Stimulated activated CD8-positive, alpha-beta memory T cell treated with anti-CD3 and anti-CD28 coated beads, Interleukin-7, amount 100 ng/mL, for 1 hour (primary cell): ENCODE measurements at places on chromosomes 12 and 14.
A peak's percentile ranks its signal among the peaks of the same experiment; 100 is the strongest.

GRCh38 chr12:4041187-4041885 is 168.1 kb upstream of the PARP11 start:
- no peak for DNase-seq

DNA sequence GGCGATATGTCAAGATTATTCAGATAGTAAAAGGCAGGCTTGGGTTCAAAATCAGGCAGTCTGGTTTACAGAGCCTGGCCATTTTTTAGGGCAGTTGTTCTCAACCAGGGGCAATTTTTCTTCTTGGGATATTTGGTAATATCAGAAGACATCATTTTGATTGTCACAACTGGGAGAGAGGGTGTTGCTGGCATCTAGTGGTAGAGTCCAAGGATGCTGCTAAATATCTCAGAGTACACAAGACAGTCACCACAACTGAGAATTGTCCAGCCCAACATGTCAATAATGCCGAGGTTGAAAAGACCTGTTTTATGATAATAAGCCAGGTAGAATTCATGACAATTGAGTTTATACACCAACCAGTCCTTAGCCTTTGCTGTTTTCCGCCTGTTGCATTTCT is 733.9 kb downstream of the NRXN3 start:
- DNase-seq: no peak

DNA sequence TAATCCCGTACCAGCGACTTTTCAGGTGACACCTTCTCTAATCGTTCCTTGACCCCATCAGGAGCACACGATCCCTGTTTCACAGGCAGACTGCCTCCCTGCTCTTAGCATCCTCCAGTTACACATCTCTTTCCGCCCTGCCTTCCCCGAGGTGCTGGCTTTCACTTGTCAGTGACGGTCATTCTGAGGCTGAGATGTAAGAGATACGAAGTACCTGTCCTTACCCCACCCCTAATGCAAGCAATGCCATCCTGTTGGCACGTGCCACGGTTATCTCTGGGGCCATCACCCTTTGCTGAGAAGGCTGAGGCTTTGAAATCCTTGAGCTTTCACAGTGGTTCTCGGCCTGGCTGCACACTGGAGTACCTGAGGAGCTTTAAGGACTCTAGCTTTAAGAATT is 24.4 kb downstream of the B4GALNT3 start:
- DNase-seq: no peak

GRCh38 chr14:85122690-85123089 is 407.3 kb upstream of the FLRT2 start:
- no peak for DNase-seq

DNA sequence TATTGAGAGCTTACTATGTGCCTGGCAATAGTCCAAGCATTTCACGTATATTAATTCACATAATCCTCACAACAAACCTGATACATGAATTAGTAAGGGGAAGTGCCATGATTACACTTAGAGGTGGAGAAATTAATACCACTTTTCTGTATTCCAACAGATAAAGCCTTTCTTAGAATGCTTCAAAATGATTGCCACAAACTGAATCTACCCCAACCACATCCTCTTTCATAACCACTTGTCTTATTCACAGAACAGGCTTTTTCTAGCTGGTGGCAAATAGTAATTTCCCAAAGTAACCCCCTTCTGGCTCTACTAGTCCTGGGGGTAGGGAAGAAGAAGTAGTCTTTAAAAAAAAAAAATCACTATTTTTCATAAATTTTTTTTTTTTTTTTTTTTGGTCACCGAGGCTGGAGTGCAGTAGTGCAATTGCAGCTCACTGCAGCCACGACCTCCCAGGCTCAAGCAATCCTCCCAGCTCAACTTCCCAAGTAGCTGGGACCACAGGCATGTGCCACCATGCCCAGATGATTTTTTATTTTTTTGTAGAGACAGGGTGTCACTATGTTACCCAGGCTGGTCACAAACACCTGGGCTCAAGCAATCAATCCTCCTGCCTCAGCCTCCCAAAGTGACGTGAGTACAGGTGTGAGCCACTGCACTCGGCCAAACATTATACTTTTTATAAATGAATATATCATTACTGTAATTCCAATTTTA is 59.0 kb upstream of the ARID2 start:
- DNase-seq: no peak

- DNase-seq: no peak
Observed at GRCh38 chr14:96363751-96364336, 518 bp downstream of the GSKIP start.

GRCh38 chr12:12864243-12864642 is 27.1 kb upstream of the GPRC5A start:
- DNase-seq: no peak

DNA sequence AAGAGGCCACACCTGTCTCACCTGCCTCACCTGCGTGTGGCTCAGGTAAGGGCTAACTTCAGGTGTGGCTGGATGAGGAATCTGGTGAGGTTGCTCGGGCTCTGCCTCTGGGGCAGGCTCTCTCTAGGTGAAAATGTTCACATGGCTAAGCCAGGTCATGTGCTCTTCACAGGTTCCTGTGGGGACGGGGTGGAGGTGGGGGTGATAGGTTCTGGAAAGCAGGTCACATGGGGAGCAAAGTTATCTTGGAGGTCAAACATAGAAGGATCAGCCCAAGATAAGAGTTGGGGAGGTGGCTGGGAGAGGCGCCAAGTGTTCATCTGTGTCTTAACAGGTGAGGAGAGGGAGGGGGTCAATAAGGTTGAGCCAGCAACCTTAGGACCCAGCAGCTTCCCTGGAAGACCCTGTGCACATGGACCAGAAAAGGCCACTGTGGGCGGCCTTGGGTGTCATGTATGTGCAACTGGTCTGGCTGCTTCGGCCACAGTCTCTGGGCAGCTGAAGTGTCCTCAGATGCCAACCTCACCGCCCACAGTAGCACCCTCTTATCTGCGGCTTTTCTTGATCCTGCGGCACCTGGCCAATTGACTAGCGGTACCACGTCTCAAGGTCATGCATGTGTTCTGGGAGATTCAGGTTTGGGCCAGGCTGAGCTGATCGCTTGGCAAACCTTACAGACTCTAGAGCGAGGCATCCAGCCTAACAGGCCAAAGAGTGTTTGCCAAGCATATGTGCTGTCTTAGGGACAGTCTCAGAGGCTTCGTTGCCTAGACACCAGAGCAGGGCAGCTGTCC is 60.5 kb downstream of the CACNA1C start:
- no peak for DNase-seq

GRCh38 chr14:54312166-54312801 is 84.5 kb upstream of the CDKN3 start:
- DNase-seq: no peak

GRCh38 chr12:132507161-132507538 is 17.2 kb downstream of the FBRSL1 start:
- DNase-seq: no peak

- DNase-seq: no peak
Observed at GRCh38 chr12:88998421-88998820, 353.9 kb downstream of the DUSP6 start.

DNA sequence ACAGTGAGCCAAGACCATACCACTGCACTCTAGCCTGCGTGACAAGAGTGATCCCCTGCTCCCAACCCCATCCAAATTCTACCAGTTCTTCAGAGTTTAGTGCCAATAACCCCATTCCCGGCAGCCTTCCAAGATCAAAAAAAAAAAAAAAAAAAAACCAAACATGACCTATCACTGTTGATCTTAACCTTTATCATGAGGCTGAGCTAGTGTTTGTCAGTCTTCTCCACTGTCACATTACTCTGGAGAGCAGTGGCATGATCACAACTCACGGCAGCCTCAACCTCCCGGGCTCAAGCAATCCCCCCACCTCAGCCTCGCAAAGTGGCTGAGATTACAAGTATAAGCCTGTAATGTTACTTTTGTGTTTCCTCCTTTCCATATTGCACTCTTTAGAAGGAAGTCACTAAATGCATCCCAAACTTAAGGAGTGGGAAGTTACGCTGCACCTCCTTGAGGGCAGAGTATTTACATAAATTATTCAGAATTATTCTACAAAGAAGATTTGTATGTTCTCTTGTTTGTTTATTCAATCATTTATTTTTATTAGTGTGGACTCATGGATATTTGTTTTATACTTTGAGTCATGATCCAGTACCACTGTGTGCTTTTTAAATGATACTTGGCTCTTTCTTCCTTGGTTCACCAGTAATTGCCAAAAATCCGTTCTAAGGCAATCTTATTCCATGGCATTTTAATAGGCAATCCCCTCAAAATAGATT is 31.5 kb upstream of the FAM222A start:
- DNase-seq: no peak

DNA sequence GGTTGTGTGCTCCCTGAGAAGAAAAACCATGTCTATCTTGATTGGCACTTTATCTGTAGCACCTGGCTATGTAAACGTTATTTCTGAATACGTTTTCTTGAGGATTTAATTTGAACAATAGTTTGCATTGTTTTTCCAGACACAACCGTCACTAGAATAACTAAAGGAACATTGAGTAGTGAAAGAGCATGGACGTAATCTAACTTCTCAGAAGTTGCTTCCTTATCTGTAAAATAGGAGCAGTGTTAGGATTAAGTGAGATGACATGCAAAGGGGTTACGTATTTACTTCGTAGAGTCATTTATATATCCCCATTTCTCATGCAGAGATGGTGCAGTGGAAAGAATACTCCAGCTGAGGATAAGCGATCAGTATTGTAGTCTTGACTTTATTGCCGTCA is 8.1 kb downstream of the AEBP2 start:
- no peak for DNase-seq

DNA sequence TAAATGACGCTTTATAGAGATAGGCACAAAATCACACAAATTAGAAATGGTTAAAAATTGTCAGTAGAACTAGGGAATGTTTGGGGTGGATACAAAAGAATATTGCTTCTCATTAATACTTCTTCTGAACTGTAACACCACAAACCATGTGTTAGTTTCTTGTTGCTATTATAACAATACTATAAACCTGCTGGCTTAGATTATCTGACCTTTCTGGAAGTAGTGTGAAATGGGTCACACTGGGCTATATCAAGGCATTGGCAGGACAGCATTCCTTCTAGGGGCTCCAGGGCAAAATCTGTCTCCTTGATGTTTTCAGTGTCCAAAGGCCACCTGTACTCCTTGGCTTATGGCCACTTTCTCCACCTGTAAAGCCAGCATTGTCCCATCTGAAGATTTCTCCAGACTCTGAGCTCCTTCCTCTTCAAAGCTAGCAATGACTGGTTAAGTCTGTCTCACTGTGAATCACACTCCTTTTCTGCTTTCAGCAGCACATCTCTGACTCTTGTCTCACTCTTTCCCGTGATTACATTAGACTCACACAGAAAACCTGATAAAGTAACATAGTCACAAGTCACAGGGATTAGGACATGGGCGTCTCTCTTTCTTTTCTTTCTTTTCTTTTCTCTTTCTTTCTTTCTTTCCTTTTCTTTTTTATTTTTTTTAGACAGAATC is 86.3 kb downstream of the SLC15A4 start:
- DNase-seq: no peak

DNA sequence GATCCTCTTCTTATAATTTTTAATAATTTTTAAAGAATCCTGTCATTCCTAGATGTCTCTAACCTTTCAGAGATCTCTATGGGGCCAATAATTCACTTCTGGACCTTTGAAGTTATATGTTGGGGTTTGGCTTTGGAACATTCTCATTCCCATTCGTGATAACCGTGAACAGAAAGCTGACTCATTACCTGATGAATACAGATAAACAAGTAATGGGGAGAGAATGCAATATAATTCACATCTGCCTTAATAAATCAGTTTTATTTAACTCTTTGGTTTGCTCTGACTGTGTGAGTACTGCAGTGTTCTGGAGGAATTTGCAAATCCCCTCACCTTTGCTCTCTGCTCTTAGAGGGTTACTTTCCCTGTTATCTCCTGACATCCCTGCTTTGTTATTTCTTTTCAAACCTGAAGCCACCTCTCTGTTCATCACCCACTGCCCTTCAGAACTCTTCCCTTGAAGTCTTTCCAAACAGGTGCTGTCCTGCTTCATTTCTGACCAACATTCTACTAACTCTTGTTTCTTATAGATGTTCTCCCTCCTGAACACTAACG is 79.6 kb upstream of the SLC38A2 start:
- DNase-seq: no peak

DNA sequence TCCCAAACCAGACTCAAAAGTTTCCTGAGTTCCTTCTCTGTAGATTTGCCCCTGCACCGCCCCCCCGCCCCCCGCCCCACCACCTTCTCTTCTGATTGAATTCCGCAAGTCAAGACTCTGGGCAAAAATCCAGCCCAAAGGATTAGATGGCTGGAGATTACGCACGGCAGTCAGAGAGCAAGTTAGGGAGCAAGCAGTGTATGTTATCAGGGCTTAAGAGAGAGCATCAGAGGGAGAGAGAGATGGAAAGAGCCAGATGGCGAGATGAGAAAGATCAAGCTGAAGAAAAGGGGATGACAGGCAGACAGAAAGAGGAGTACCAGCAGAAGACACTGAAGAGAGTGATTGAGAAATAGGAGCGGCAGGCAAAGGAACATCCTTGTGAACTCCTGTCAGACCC is 13.9 kb upstream of the ANKRD33 start:
- no peak for DNase-seq

DNA sequence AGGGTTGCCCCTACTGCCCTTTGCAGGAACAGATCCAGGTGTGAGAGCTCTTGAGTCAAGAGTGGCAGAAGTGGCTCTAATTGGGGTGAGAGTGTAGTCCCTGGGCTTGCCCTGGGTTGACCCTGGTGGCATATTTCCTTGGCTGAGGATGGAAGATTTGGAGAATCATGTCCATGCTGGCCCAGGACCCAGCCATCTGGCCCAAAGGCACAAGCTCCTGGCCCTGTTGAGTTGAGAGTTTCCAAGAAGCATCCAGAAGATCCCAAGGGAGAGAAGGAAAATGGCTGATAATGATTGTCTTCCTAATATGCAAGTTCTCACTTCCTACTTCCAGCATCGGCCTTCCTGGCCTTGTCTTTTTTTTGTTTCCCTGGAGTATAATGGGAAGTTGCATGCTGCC is 55.5 kb upstream of the SRSF5 start:
- DNase-seq: no peak

DNA sequence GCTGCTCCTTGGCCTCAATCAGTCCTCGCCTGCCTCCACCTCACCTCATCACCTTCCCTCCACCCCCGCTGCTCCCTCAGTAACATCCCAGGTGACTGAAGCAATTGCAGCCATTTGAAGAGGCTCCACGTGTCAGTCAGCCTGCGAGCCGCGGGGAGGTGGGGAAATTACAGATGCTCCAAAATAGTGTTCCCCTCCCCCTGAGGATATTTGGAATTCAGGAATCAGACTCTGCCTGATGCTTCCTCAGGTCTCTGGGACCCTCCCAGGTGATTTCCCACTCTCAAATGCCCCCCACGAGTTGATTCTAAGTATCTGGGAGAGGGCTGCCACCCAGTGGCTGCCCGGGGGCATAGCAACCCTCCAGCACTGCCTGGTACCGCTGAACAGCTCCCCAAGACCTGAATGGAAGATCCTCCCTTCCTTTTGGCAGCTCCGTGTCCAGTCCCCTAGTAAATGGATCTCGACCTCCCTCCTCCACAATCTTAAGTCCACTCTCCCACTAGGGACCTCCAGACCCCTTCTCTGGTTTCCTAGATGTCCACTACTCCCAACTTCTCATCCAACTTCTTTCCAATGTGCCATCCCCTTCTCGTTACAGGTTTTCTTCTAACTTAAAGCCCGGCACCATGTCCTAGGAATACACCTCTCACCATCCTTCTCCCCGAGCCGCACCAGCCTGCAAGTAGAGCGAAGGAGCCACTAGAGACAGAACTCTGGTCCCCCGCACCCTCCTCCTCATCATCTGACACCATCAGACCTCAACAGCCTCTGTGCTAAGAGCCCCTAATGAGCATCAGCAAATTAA is 1.4 kb upstream of the ASIC1 start:
- peak; percentile 32 for DNase-seq
